ENCODE measurements at places on chromosomes 13 and 19.
A peak's percentile ranks its signal among the peaks of the same experiment; 100 is the strongest.

DNA sequence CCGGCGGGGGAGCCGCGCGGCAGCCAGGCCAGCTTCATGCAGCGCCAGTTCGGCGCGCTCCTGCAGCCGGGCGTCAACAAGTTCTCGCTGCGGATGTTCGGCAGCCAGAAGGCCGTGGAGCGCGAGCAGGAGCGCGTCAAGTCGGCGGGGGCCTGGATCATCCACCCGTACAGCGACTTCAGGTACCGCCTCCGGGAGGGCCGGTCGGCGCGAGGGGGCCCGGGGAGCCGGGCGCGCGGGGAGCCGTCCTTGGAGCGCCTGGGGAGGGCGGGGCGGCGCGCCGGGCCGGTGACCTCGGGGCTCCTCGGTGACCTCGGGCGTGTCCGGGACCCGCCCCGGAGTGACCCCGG, 690 bp downstream of the HCN2 start:
- DNase-seq: no peak

- no peak for DNase-seq
These were observed 3.8 kb downstream of the ZIC2 start for GRCh38 chr13:99985241-99985874.

DNA sequence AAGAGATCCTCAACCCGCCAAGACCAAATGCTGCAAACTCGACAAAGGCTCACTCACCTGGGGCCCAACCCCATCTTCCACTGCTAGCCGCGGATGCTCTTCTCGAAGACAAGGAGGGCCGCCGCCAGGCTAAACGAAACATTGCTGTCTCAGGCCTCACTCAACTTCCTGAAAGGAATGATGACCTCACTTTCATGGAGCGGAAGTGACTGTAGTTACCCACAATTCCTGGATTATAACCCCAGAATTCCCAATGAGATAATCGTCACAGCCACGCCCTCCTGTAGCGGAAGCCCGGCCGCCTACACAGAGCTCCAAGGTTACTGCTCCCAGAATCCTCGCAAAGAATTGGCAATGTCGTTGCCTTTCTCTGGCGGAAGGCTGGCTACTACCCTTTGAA, 10.5 kb upstream of the ZNF112 start:
- peak; percentile 22 for DNase-seq

DNA sequence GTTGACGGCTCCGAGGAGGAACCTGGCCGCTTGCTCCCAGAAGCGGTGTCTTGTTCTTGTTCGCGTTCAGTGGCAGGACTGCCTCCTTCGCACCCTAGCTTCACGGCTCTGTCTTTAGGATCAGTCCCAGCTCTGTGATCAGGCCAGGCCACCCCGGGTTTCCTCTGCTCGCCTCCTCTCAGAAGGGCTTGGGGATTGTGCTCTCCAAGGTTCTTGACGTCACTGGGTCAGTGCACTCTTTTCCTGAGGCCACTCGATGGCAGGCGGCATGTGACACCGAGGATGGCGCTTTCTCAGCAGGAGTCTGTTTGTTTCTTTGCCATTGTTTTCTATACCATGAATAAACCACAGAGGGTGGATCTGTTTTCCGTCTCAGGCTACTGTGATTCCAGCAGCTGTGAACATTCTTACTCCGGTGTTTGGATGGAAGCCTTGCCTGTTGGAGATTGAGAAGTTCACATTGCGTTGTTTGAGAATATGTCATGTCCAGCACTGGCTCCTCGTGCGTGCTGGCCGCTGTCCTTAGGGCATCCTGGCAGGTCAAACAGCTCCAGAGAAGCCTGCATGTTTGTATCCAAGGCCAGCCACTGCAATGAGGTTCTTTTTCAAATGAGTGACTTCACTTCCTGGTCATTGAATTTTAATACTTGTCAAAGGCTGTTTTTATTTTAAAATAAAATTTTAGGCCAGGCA, 44.5 kb downstream of the SLC7A9 start:
- no peak for DNase-seq

GRCh38 chr13:27496536-27497273, 46.3 kb upstream of the MTIF3 start:
- DNase-seq: no peak

- no peak for DNase-seq
These were observed 24.3 kb downstream of the LEUTX start for GRCh38 chr19:39802958-39803357.

DNA sequence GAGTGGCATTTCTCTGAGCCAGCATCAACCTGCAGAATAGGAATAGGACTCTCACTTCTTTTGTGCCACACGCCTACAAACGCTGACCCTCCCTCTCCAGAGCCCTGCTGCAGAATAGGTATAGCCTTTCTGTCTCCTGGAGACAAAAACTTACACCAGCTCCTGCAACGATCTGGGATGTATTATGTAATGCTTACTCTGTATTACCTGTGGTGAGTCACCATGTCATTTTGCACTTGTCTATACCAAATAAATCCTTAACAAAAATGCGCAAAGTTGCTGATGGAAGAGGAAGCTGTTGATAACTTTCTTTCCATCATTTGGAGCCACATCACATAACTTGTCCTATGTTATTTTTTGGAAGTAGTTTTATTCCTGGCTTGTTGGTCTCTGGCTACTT, 155.8 kb upstream of the FNDC3A start:
- no peak for DNase-seq

DNA sequence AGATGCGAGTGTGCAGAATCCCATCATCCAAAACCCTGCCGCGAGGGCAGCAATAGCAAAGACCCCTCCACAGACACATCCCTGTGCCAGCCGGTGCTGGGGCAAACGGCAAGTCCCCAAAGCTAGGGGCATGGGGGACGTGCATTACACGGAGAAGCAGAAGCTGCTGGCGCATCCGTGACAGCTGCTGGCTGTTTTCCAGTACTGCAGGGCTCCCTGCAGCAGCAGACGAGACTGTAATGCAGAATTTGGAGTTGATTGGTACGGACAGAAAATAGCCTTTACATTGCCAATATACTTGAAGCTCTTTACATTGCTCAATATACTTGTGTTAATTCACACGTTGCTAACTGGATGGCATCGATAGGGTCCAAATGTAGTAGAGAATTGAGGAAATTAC, 77.2 kb upstream of the TMTC4 start:
- DNase-seq: no peak
